ENCODE measurements at places on chromosomes 6 and 20. TPM values are rescaled to one million over a fixed set of nuclear protein-coding genes. Genes with fewer than 3 reads are reported as not detected.

GHRH gene
- not detected for total RNA-seq

MRAP2 gene
- not detected for total RNA-seq

GPSM3 gene
- total RNA-seq, result 156 TPM

MCCD1 gene
- total RNA-seq, result not detected

TMEM170B gene
- total RNA-seq, result 2.2 TPM

TGM3 gene
- not detected for total RNA-seq

LCA5 gene
- total RNA-seq, result not detected

FRK gene
- total RNA-seq, result 0.03 TPM

SLC35D3 gene
- not detected for total RNA-seq

HECA gene
- total RNA-seq, result 231 TPM

BPIFB2 gene
- not detected for total RNA-seq

Measured in CD8-positive, alpha-beta T cell (primary cell).